ENCODE measurements at places on chromosomes 1 and 21.

DNA sequence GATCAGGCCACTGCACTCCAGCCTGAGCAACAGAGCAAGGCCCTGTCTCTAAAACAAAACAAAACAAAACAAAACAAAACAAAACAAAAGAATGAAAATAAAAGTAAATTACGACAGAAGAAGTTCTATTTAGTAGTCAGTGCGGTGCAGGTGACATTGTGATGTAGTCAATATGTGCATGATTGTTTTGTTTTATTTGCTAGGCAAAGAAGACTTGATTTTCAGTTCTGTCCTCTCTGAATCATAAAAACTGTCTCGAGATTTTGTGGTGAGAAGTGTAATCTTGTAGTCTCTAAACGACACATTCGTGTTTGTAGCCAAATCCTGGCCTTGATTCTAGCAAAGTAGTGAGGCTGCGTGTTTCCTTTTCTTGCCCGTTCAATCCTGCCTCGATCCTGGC is 23.5 kb downstream of the PEX14 start:
- no peak for DNase-seq

- no peak for DNase-seq
Measured at GRCh38 chr1:206100226-206100815, 16.9 kb downstream of the AVPR1B start.

DNA sequence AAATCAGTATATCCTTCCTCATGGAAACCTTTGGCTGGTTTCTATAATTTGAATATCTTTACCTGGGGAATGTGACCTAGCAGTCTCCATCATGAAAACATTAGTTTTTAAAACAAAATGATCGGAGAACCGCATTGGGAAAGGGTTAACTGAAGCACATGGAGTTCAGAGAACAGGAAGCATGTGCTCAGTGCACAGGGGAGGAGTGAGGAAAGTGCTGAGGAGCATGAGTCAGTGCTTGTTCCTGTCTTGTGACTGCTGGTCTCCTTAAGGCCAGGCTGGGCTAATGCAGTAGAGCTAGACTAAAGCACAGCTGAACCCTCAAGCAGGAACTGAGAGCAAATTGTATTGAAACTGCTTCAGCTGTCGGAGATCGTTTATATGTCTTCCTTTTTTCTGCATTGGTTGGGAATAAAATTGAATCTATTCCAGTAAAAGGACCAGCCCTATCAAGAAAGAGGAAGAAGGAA is 5.8 kb downstream of the IFI16 start:
- DNase-seq = peak; percentile 51

DNA sequence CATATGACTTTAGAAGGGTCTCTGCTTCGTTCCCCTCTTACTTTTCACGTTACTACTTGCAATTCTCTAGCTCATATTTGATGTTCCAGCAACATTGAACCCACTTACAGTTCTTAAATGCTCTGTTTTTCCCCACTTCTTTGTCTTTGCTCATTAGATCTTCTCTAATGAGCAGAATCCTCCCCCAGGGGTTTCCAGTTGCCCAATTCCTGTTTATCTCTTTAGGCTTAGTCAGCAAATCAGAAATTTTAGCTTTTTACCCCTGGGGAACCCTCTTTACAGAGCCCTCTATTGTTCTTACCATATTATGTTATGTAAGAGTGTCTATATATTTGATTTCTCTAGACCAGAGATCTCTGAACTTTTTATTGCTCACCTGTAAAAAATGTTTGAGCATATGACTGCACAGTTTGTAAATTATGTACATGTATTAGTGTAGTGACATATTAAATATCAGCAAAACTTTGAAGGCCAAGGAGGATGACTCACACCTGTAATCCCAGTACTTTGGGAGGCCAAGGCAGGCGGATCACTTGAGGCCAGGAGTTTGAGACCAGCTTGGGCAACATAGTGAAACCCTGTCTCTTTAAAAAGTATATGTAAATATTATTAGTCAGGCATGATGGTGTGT is 71.4 kb downstream of the FNBP1L start:
- no peak for DNase-seq

GRCh38 chr1:43531906-43532584 is 1.4 kb downstream of the PTPRF start:
- no peak for DNase-seq

GRCh38 chr1:232998646-232999045 is 48.2 kb downstream of the NTPCR start:
- no peak for DNase-seq

- DNase-seq = no peak
Measured at GRCh38 chr1:77797991-77798390, 18.5 kb downstream of the MIGA1 start.

GRCh38 chr1:86731416-86731815 is 27.0 kb downstream of the SH3GLB1 start:
- no peak for DNase-seq

DNA sequence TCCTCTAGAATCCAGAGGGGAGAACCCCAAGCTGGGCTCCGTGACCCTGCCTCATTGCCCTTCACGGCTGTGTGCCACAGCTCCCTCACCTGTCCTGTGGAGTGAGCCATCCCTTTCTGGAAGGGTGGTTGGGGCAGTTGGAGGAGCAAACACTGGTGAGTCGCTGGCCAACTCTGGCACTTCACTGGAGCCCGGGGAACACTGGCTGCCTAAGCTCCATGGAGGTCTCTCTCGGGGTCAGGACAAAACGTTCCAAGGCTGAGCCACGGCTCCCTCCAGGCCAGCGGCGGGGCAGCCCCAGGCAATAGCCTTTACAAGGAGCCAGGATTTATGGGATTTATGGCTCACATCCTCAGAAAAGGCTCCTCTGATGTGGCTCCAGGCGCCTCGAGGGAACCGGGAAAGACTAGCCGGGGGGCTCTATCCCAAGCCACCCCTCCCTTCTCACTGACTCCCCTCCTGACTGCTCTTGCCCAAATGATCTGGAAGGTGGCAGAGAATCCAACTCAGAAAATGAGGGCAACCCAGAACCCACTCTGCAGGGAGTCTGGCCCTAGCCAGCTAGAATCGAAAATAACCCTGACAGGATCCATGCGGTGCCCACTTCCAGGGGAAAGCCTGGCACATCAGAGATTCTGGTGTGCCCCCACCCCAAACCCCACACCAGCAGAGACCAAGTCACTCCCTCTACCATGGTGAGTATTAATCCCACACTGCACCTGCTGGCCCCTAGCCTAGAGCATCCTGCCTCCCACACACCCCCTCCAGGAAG is 75.2 kb downstream of the GLIS1 start:
- no peak for DNase-seq

GRCh38 chr1:33060579-33061083 is 20.3 kb upstream of the AZIN2 start:
- DNase-seq = peak; percentile 88

DNA sequence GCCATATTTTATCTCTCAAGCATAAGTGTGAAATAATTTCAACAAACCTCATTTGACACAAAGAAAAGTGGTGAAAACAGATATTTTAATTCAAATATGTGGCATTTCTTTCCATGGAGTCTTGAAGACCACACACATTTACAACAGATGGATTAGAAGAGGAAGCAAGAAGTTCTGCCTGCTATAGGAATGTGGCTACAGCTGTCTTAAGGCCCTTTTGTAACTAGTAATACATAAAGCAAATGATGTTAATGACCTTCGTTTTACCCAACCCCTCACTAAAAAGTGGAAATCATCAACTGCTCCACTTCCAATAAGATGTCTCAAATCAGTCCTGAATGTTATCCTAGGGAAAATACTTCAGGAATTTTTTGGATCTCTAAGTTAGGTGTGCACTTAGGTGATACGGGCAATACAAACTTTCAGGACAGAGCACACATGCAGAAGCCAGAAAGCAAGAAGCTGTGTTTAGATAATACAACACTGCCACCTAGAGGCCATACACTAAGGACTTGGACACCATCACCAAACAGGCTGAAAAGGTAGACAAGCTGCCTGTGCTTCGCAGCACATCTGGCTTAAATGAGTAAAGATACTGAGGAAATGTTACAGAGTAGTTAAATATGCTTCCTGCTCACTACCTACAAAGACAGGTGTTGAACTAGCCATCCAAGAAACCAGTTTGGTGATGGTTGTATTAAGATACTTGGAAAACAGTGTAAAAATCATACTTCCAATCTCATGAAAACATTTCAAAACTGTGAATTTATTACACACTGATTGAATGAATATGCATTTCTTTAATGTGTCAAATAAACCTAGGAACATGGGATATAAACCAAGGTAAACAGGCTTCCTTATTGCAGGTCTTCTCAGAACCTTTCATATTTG is 24.4 kb downstream of the RRAGC start:
- peak; percentile 47 for DNase-seq

DNA sequence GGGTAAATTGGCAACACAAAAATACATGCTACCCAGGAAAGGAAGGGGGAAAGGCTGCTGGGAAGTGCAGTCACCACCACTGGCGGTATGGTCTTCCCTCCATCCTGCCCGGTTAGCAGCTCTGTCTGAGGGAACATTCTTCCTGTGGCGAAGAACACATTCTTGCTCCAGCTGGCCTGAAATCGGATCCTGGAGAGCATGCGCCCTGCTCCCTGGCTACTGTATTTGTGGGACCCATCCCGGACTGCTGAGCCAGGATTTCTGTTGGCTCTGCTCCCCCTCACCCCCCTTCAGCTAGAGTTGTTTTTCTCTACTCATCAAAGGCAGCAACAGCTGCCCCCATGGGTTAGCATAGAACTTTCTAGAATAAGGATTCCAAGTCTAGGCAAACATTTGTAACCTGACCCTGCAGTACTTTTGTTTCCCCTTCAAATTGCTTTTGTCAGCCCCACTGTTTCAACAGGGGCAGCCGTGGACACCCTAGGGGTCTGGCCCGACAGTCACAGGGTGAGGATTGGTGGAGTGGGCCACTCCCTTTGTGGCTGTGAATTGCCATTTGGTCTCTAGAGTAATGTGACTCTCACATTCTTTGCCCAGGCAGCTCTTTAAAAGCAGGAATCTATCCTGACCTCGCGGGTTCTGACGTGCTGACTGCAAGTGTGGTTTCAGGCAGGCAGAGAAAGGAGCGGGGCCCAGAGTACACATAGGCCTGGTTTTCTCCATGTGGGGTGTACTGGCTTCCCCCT is 157.7 kb downstream of the TOMM20 start:
- peak; percentile 97 for DNase-seq
